ENCODE measurements at places on chromosomes 4 and X.

DNA sequence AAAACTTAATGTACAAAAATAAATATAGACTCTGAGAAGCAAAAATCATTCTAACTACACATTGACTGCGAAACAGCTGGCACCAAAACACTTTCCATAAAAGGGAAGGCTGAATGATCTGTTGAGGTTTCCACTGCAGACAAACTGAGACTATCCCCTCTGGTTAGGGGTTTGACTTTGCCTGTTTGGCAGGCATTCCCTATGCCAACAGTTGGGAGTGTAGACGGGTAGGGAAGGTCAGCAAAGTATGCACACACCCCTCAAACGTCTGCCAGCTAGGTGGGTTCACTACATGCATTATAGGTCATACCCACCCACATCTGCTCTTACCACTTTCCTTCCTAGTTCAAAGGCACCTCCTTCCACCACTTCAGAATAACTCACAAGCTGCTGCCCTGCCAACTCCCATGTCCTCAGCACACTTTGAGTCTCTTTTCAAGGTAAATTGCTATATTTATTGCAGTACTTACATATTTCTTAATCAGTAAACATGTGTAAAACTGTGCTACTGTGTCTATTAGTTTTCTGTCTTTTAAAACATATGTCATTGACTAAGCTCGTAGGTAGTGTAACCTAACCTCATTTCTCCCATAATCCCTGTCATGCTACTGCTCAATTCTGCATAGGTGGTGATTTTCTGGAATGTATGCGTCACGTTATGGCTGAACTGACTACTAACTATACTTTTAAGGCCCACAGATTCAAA lies 12.4 kb downstream of the CTSO start:
- no peak for DNase-seq

DNA sequence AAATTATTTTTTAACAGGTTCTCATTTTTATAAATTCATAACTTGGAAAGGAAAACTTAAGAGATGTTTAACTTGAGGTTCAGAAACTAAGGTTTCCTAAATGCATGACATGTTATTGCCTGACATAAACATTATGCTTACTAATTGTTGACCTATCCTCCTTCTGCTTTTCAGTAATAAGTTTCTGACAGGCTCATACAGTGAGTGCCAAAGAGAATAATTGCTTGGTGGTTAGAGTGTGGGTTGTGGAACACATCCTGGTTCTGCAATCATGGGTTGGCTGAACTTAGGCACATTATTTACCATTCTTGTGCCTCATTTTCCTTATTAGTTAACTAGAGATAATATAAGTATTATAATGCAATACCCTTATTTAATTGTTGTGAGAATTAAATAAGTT lies 56.5 kb downstream of the BMPR1B start:
- no peak for DNase-seq

- no peak for DNase-seq
These were observed 121.9 kb upstream of the ANK2 start for GRCh38 chr4:112927544-112927943.

DNA sequence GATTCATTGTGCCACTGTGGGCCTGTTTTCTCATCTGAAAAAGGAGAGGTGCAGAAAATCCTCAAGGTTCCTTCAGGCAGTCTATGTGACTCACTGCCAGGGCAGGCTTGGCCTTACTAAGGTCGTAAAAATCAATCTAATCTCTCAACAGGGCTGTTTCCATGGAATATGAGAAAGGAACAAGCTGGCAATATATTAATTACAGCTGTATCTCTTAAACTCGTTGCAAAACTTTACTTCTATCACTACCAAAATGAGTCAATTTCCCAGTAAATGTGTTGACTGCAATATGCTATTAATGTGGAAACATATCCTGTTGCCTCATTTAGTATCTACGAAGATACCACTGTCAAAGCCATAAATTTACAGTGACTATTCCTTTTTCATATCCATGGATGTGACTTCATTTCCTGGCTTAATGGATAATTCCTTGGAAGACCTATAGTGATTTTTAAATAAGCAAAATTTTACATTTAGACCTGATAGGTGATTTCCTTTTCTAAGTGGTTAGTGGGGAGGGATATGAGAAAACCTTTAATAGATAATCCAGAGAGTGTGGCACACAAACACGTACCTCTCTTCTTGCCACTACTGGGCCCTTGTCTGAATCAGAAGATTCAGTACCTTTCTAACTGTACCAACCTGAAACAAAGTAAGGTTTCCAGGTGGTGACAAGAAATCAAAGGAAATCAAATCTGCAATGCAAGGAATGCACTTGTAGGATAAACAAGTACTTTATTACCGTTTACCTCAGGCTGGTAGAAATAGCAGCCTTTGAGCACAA lies 127.4 kb upstream of the FTHL17 start:
- no peak for DNase-seq
